ENCODE measurements at places on chromosomes 12 and 14.

- DNase-seq: peak; percentile 41
Measured at GRCh38 chr12:27733052-27733656, 22.5 kb downstream of the MRPS35 start.

- no peak for DNase-seq
Measured at GRCh38 chr12:127487031-127487430, 779.9 kb upstream of the TMEM132C start.

- DNase-seq: no peak
Measured at GRCh38 chr12:27863839-27864238, 83.8 kb upstream of the MANSC4 start.

DNA sequence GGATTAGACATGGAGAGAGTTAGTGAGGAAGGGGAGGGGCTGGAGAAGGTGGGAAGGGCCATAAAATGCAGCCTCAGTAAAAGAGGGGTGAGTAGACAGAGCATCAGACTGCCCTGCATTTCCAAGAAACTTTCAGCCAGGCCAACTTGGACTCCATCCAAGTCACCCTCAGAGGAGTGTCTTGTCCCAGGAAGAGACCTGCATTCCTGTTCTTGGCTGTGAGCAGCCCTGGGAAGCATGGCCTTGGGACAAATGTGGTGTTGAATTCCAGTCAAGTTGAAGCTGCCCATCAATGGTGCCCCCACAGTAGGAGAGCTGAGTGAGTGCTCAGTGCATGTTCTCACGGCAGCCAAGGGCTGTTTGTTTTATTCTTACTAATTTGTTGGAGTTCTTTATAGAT, 35.0 kb upstream of the TUNAR start:
- DNase-seq: no peak

All from DMS79 treated with DMSO at 0.1 percent for 48 hours (cell line).